OCI-M1 (cell line): ENCODE measurements at places on chromosomes 12 and 14.
A peak's percentile ranks its signal among the peaks of the same experiment; 100 is the strongest.

DNA sequence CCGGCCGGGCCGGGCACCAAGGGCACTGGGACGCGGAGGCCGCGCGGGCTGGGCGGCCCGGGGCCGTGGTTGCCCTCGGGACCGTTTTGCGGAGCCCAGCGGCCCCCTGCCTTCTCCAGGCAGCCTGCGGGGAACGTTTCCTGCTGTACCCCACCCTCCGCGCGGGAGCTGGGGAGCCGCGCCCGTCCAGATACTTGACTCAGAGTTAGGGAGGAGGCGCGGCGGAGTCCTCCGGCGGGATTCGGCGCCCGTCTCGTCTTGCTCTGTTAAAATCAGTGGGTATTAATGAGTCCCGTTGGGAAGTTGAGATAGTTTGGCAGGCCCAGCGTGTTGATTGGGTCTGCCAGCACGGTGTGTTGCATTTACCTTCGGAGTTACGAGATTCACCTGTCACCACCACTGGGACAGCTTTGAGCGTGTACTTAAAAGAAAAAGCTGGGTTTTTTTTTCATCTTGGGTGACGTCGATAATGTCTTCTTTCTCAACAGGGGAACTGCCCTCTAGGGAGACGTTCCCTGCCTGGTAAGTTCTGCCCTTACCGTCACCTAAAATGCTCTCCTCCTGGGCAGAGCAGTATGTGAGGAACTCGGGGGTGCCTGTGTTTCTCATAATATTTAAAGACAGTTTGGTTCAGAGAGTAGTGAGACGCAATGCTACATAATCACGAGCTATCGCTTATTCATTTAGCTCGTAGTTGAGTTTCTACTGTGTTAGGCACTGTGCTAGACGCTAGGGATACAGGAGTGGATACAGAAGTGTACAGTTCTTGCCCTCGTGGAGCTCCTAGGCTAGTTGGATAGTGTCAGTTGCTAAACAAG is 596 bp downstream of the DLST start:
- peak; percentile 44 for DNase-seq

DNA sequence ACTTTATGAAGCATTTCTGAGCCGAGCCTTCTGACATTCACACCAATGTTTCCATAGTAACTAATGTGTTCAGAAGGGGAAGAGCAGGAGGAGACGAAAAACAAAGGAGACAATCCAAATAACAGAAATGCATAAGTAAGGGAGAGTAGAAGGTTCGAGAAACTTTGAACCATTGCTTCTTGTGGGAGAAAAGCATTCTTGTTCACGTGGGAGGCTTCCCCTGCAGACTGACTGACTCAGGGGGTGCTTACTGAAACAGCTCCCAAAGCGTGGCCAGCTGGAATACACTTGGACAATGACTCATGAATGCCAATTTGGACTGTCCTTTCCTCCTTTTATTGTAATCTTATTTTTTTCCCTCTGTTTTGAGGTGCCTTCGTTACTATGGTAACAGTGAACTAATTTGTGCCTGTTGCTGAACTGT is 73.9 kb downstream of the NEDD1 start:
- DNase-seq, result no peak

- peak; percentile 50 for DNase-seq
Observed at GRCh38 chr12:1595026-1595561, 713 bp upstream of the FBXL14 start.

- DNase-seq, result no peak
Observed at GRCh38 chr14:89828471-89829165, 125.9 kb downstream of the EFCAB11 start.

GRCh38 chr12:77841521-77841920 is 10.8 kb downstream of the NAV3 start:
- DNase-seq, result peak; percentile 59

GRCh38 chr12:81500788-81501187 is 258.4 kb downstream of the PPFIA2 start:
- DNase-seq, result no peak

GRCh38 chr12:120060196-120060595 is 56.4 kb downstream of the RAB35 start:
- DNase-seq, result no peak
